ENCODE measurements at places on chromosomes 3 and 15.
A peak's percentile ranks its signal among the peaks of the same experiment; 100 is the strongest.

- DNase-seq: no peak
Measured at GRCh38 chr3:101244212-101244575, 76.2 kb downstream of the IMPG2 start.

- DNase-seq: no peak
Measured at GRCh38 chr15:37137221-37137620, 36.9 kb upstream of the MEIS2 start.

DNA sequence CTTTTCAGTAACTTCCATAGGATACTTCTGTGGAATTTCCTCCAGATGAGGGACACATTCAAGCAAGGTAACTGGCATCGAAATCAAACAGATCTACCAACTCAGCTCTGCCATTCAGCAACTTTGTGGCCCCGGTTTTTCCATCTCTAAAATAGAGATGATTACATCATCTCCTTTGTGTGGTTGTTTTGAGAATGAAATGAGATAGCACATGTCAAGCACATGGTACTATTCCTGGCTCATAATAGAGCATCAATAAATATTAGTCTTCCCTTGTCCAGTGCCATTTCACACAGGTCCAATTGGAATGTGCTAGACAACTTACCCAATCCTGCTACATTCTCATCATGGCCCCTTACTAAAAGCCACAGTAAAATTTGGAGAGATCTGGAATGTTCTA is 24.2 kb upstream of the TM4SF4 start:
- DNase-seq: no peak

DNA sequence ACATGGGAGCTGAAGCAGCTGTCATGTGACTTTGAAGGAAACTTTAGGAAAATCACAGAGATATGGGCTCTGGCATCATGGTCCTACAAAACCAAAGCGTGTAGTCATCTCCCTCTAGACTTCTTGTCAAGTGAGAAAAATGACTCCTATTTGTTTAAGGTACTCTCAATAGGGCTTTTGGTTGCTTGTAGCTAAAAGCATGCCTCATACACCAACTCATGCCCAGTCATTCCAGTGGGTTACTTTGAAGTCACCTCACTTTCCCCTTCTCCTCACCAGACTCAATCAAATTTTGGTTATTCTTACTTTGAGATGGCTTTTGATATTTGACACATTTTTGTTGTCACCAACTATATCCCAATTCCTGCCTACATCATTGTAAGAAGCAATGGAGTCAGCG is 81.6 kb downstream of the BOC start:
- no peak for DNase-seq

GRCh38 chr3:188365988-188366698 is 212.2 kb downstream of the LPP start:
- DNase-seq: no peak

DNA sequence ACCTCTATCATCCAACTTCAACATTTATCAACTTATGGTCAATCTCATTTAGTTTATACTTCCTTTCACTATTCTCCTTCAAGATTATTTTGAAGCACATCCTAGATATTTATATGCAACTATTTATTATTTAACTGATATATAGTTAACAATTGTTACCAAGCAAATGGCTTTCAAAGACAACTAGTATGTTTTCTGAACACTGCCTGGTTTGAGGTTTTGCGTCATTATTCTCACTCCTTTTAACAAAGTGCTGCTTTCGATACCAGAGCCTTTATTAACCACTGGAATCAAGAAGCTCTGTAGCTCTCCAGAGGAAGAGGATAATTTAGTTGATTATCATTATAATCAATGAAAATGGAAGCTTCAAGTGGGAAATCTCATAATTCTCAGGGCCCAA is 19.6 kb downstream of the ZIC1 start:
- no peak for DNase-seq

DNA sequence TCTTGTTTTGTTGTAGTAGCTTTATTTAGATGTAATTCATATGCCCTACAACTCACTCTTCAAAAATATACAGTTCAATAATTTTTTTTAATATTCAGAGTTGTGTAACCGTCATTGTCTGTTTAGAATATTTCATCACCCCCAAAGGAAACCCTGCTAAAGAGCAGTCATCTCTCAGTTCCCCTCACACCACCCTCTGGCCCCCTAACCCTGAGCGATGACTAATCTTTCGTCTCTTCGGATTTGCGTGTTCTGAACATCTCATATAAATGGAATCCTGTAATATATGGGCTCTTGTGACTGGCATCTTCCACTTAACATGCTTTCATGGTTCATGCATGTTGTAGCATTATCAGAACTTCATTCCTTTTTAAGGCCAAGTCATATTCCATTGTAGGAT is 183.8 kb downstream of the ATG7 start:
- DNase-seq: no peak

- no peak for DNase-seq
Measured at GRCh38 chr15:51325167-51325566, 13.2 kb downstream of the CYP19A1 start.

DNA sequence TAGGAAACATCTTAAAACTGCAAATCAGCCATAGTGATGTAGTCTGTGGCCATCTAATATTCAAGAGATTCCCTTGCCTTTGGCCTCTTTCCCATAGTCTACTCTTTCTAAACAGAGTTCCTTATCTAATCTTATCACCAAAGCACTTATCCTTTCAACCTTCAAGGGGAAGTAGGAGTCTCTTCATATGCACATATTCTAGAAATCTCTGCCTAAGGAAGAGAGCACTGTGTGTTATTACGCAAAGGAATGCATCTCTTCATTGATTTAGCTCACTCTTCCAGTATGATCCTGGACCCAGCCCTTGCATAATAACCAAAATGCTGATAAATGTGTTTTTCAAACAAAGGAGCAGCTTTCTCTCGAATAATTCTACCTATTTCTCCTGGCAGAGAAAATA is 253.7 kb upstream of the TPRG1 start:
- no peak for DNase-seq

DNA sequence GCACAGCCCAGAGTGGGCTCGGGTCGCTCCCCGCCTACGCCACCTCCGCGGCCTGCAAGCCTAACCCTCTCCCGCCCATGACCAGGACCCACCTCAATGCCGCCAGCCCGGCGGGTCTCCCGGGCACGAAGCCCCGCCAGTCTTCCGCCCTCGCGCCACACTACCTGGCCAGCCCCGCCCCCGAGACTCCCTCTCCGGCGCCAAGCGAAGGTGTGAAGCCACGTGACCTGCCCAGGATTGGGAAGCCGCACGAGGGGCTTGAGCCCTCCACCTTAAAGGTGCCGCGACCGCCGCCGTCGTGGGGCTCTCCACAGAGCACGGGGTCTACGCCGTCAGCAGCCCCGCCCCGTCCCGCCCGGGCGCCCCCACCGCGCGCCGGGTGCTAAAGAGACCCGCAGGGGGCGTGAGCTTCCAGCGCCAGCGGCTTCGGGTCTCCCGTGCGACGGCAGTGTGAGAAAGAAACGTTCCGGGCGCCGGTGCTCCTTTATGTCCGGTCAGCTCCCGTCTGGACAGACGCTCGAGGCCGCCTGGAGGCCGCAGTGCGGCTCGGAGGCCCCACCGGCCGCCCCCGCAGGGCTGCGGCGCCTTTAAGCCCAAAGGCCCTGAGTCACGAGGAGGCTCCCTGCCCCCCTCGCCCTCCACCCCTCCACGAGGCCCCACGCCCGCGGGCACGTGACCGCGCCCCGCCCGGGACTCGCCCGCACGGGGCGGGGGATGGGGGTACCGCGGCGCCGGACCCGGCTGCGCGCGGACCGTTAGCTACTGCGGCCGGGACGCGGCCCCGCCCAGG is at the start of gene CPEB1:
TSS of gene CPEB1 (minus strand) at position 319 of the 790 bp plus-strand sequence. CDS start 18,904 bp downstream, outside the sequence.
- DNase-seq: peak; percentile 83

DNA sequence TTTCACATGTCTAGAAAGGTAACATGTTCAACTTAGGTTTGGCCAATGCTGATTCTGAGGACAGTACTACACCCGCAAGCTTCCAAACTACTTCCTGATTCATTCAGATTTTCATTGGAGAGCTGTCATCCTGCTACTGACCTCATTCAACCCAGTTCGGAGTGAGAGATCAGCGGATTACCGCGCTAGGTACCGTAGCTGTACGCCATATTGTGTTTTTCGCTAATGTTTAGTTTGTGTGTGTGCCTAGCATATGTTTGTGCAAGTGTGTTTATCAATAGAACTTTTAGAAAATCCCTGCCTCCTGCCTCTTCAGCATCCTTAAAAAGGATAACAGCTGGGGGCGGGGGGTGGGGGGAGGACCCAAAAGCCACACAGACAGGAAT is 1.1 kb downstream of the ZBTB20 start:
- DNase-seq: peak; percentile 66

GRCh38 chr3:66473181-66473580 is 27.6 kb downstream of the LRIG1 start:
- no peak for DNase-seq

GRCh38 chr3:40477666-40478065 is 744 bp downstream of the ZNF619 start:
- DNase-seq: no peak

GRCh38 chr3:9110802-9111201 is 138.6 kb downstream of the SRGAP3 start:
- no peak for DNase-seq

GRCh38 chr3:165544432-165544831 is 292.8 kb downstream of the BCHE start:
- DNase-seq: no peak

DNA sequence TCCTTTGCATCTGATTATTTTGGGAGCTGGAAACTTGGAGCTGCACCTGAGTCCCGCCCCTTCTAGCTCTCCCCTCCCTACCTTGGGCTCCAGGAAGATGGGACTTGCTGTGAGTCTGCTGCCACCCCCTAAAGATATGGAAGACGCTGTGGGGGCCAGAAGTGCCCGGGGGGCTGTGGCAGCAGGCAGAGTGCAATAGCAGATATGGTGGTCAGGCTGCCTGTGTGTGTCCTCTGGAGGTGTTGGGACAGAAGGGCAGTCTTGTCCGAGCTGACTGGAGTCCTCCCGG is 485 bp downstream of the PAK6 start:
- DNase-seq: no peak

DNA sequence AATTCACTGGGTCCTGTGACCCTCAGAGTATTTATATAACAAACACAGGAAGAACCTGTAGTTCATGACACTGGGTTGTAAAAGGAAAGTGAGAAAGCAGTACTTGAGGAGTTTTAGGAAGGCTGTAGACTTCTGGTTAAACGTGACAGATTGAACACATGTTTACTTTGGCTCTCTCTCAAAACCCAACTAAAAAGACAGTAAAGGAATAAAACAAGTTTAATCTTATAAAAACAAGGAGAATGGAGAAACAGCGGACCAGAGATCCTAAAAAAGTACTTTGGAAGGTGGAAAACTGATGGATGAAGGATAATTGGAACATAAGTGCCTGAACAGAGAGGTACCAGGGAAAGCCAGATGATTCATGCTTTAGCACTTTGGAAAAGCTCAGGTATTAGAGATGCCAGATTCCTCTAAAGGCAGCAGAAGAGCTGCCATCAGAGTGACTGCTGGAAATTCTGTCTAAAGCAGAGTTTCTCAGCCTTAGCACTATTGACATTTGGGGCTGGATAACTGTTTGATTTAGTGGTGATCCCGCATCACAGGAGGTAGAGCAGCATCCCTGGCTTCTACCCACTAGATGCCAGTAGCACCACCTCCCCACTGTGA is 182.9 kb upstream of the RORA start:
- DNase-seq: no peak

- no peak for DNase-seq
Measured at GRCh38 chr15:40933517-40933902, 4.4 kb downstream of the DLL4 start.

Measured in midbrain (tissue), 1 donor.